ENCODE measurements at places on chromosomes 7 and 10.

- no peak for DNase-seq
These were observed 48.3 kb downstream of the BUB3 start for GRCh38 chr10:123202506-123202905.

- no peak for DNase-seq
These were observed 131.8 kb upstream of the GNAI1 start for GRCh38 chr7:80002865-80003264.

DNA sequence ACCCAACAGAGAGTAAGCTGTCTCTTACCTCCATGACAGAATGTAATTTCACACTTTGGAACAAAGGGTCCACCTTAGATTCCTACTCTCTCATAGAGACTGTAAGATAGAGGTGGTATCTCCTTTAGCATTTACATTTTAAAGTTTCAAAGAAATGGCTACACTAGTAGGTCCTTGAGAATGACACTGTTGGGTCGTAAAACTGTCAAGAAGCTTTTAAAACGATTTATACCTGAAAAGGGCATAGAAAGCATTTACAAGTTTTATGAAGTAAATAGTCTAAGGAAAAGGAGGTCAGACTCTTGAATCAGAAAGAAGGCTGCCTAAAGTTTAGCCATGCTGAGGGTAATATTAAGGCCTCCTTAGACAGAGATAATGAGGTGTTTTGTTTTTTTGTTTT lies 1212.4 kb upstream of the PHF14 start:
- DNase-seq = no peak

DNA sequence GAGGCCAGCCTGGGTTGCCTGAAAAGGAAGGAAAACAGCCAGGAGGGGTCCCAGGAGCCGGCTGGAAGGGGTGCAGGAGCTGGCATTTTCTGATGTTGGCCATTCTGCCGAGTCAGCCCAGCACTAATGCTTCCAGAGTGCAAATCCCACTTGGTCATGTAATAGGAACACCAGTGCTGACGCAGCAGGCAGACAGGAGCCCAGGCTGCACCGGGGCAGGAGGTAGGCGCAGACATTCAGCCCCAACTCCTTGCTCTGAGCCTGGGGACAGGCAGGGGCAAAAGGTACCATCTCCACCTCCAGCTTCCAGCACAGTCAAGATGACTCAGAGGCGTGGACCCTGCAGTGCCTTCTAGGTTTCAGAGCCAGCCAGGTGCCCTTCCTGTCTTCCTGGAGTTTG lies 10.2 kb upstream of the YWHAG start:
- no peak for DNase-seq

DNA sequence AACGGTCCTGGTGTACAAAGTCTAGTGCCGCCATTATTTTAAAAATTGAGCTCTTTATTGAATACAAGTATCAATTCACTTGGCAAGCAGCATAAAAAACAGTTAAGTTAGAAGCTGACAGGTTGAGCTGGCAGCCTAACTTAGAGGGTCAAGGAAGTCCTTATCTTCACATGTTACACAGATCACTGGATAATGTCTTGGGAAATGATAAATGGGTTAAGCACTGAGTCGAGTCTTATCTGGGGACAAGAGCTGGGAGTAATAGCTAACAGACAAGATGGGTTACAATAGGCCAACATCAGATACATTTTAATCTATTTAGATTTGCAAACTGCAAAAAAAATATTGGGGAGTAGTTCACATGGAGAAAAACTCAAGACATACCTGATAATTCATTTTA lies 34.2 kb downstream of the SLC18A2 start:
- DNase-seq = no peak

DNA sequence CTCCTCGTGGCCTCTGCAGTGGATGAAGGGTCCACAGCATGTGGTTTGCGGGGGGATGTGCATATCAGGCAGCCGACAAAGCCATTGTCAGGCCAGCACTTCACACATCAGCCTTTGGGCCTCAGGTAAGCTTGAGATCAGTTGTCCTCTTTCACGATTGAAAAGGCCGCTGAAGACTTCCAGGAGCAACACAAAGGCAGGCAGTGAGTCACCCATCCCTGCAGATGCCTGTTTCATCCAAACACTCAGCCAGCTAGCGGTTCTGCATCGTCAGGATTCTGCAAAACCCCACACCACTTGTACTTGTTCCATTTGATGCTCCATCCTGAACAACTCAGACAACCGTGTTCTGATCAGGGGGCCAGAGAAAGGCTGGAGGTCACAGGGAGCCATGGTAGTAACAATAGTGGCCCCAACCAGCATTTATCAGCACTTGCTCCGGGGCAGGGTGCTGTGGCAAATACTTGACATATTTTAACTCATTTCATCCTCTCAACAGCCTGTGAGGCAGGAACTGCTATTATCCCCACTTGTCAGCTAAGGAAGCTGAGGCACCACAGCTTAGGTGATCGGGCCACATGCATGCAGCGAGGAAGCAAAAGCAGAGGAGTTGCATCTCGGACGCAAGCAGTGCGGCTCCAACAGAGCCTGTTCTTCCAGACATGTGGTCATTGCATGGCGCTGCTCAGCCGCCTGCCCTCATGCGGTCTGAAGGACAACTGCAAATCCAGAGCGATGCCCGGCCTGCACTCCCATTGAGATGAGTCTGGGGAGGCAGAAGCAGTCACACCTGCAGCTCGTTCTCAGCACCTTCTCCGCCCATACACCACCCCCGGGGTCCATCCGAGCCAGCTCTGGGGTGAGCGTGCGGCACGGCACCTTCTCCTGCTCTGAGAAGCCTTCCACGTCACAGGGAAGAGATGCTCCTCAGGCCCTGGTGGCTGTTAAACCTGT lies 144.9 kb downstream of the PAXIP1 start:
- no peak for DNase-seq

DNA sequence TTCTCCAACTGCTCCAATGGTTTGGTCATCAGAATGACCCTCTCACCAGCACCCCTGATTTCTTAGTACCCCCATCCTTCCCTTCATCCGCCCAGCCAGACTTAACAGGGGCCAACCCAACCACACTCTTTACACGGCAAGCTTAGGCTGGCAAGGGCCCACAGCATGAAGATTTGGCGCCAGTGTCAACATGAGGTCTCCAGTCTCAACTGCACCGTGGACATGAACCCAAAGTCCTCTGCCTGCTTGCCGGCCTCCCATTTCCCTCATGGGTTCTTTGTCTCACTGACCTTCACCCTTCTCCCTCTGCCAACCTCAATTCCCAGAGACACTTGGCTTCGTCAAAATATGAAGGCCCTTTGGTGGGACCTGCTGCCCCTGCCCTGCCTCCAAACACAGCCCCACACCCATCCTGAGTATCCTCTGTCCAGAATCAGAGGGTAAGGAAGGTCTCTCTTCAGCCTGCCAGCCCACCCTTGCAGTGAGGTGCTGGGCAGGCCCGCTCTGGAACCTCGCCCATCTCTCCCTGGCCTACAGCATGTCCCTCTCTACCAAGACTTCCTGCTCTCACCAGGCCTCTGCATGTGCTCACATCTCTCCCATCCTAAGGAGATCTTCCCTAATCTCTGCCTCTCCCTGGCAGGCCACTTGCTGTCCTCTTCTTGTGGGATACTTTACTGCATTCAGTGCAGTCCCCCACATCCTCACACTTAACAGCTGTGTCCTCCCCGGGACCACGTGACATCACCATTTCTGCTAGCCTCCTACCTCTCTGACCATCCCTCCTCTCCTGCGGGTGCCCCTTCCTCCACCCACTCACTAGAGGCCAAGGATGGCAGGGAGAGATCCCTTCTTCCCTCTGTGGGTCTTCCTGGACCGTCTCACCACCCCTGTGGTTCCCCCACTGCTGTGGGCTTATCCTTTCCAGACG lies 91.7 kb upstream of the ZMIZ1 start:
- DNase-seq = no peak

DNA sequence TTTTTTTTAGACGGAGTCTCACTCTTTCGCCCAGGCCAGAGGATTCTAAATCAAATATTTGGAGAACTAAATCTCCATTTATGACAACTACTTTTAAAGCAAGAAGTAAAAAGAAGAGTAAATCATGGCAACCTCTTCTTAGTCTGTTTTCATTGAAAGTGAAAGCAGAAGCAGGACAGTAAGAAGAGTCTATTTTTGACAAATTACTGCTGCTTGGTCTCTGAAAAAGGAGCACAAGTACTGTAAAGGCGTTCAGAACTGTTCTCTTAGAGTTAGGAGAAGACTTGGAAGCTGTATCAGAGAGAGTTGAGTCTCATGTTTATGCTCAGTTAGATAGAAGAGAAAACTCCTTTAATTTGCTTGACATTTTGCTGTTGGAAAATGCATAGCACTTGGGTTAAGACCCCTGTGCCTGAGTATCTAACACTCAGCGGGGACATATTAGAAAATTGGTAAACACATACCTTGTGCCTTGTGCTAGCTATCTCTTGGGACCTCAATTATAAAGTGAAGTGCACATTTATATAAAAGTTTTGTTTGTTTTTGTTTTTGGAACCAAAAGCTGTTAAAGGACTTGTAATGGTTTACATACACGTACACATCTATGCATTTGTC lies 433.0 kb downstream of the ANKRD7 start:
- no peak for DNase-seq

GRCh38 chr7:112898432-112899290 lies 108.5 kb upstream of the TMEM168 start:
- peak; percentile 63 for DNase-seq
